Chondrocyte (in vitro differentiated cells): ENCODE measurements at places on chromosomes 5 and 9. TPM values are rescaled to one million over a fixed set of nuclear protein-coding genes. Genes with fewer than 3 reads are reported as not detected.

Gene TOPORS
- 14.8 to 19.6 TPM (median 15.3 TPM) in 3 replicates for total RNA-seq

Gene ABLIM3
- 7.6 to 16.0 TPM (median 15.4 TPM) in 3 replicates for total RNA-seq

Gene TMEM161B
- total RNA-seq, result 7.6 to 13.5 TPM (median 9.6 TPM) in 3 replicates

Gene FAM221B
- total RNA-seq, result not detected in 3 replicates

DNA sequence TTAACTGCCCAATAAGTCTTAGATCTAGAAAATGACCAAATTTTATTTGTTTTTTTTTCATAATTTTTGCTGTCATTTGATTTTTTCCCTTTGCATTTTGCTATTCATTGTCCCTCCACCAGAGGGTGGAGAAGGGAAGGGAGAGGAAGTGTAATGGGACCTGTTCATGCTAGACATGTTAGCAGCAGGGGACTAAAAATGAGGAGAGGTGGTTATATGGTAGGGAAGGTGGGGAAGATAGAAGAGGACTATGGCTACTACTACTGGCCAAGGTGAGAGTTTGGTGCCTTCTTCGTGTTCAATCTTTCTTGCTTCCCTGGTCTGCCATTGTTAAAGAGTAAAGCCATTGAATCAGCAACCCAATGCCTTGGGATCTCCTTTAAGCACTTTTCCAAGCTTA lies 6.4 kb downstream of the GRIA1 start:
- H3K27ac ChIP-seq, result no peak overlapping the region
- H3K4me3 ChIP-seq, result no peak overlapping the region
- H3K36me3 ChIP-seq, result no peaks in the 10 kb centered on the region
- DNase-seq, result no peak
- H3K27me3 ChIP-seq, result no peaks in the 10 kb centered on the region
- H3K4me1 ChIP-seq, result peaks cover 12% of the 10 kb centered on the region

GRCh38 chr5:88657906-88658775 lies 224.8 kb downstream of the MEF2C start:
- peaks cover 3% of the 10 kb centered on the region for H3K36me3 ChIP-seq
- peaks cover 46% of the 10 kb centered on the region for H3K27me3 ChIP-seq
- no peak overlapping the region for H3K4me3 ChIP-seq
- H3K27ac ChIP-seq, result no peak overlapping the region
- peaks cover 6% of the 10 kb centered on the region for H3K4me1 ChIP-seq

DNA sequence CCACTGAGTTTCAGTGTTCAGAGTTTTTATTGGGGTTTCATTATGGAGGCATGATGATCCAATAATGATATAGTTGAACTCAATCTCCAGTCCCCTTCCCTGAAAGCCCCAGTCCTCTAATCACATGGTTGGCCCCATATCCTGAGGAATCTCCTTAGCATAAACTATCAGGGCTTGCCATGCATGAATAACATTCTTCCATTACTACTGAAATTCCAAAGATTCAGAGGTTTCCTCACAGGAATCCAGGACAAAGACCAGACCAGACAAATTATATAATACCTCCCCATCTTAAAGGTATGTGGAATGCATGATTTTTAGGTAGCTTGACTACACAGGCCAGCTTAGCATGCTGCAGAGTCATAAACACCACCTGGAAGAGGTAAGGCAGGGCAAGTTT lies 15.5 kb upstream of the LRRTM2 start:
- no peak overlapping the region for H3K4me3 ChIP-seq
- H3K27ac ChIP-seq, result no peak overlapping the region
- no peak for DNase-seq
- H3K27me3 ChIP-seq, result no peaks in the 10 kb centered on the region

DNA sequence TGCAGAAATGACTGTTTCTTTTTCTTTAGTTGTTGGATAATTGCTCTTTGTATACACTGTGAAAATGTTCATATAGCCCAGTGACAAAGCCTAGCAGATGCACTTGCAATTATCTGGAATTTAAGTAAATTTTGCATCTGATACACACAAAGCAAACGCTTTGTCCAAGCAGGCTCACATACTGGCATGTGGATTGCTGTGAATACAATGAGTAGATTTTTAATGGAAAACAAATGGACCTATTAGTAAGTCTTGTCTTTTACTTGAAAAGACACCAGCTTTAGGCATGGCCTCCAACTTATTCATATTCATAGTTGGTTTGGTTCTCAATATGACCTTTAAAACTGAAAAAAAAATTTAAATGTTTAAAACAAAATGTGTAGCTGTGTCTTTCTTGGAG lies 1299.8 kb upstream of the WWC1 start:
- no peak for DNase-seq
- H3K27me3 ChIP-seq, result peaks cover 16% of the 10 kb centered on the region
- no peak overlapping the region for H3K27ac ChIP-seq
- H3K4me1 ChIP-seq, result no peaks in the 10 kb centered on the region
- H3K36me3 ChIP-seq, result no peaks in the 10 kb centered on the region

DNA sequence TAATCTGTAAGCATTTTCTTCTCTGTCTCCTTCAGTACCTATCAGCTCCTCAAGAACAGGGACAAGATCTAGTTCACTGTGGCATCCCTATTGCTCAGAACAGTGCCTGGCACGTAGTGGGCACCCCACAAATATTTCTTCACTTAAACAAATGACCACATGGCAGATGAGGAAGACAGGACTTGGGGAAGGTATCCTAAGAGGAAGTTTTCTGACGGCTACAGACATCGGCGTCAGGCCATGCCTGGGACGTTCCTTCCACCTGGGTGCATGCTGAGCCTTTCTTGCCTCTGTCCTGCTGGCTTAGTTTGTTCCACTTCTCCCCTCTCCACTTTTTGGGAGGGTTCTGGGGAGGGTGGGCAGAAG lies 60.2 kb downstream of the NEURL1B start:
- H3K36me3 ChIP-seq, result no peaks in the 10 kb centered on the region
- no peak overlapping the region for H3K27ac ChIP-seq
- H3K4me1 ChIP-seq, result peaks cover 17% of the 10 kb centered on the region
- no peak overlapping the region for H3K4me3 ChIP-seq
